ENCODE measurements at places on chromosomes 2 and 18.

- no peak for DNase-seq
These were observed 246.2 kb upstream of the STON1 start for GRCh38 chr2:48283586-48284269.

GRCh38 chr2:44802777-44803424, 138.6 kb upstream of the SIX3 start:
- DNase-seq: no peak

GRCh38 chr2:150142561-150142960, 344.9 kb downstream of the RND3 start:
- DNase-seq: no peak

DNA sequence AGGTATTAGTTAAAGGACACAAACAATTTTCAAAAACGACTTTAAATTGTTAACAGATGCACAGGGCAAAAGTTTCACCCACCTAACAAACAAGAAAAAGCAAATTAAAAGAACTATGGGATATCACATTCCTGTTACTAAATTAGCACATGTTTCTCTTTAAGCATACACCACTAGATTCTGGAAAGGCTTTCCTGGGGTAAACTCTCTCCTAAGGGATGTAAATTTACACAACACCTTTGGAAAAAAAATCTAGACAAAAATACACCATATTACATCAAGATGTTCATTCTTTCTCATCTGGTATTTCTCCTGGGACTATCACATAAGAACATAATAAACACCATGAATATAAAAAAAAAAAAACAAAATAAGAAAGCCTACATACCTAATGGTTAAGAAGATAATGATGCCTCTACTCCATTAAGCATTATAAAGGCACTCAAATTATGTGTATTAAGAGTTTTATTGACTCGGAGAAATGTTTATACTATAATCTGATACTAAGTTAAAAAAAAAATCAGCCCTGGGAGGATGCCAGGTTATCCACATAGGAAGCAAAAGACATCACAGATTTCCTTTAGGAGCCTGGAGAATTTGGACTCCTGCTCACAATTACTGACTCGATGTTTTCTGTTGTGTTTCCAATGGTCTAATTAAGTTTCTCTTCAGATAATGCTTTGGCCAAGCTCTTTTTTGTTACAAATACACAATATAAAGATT, 82.8 kb upstream of the AFF3 start:
- no peak for DNase-seq

DNA sequence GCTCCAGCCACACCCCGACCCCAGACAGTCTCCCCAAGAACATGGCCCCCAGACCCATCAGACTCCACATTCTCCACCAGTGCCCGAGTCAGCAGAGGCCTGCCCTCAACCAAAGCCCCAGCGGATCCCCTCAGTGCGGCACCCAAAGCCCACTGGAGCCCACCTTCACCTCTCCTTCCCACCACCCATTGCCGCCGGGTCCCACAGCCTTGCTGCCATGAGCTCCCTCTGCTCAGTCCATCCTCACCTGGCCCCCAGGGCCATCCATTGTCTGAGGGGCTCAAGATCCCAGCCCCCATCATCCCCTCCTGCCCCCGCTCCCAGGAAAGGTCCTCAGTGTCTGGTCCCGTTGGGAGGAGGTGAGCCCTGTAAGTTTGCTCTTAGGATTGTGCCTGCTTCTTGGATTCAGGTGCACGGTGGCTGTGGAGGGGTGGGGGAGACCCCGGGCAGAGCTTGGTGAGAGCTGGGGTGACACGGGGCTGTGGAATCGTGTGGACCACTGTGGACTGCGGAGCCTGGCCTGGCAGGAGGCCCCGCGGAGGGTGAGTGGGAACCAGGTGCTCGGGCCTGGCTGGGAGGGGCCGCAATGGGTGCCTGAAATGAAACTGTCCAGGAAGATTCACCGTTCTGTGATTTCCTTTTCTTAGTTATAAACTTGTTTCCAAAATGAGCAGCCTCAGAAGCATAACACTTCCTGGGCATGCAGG, 32.7 kb upstream of the GPC1 start:
- DNase-seq: no peak
